ENCODE measurements at places on chromosomes 5 and 9. TPM values are rescaled to one million over a fixed set of nuclear protein-coding genes. Genes with fewer than 3 reads are reported as not detected.

The NMUR2 gene
- not detected for total RNA-seq

The BARX1 gene
- total RNA-seq = not detected

The PIP5KL1 gene
- 0.94 TPM for total RNA-seq

The CCDC180 gene
- total RNA-seq = 0.45 TPM

The IFNB1 gene
- total RNA-seq = not detected

The PCDHA3 gene
- 0.15 TPM for total RNA-seq

The TRIM7 gene
- 2.9 TPM for total RNA-seq

The SMIM33 gene
- not detected for total RNA-seq

The TMEM215 gene
- total RNA-seq = not detected

The ANKRD55 gene
- not detected for total RNA-seq

The ARID3C gene
- total RNA-seq = 0.08 TPM

The FAM153A gene
- total RNA-seq = not detected

The DNAJA1 gene
- 170 TPM for total RNA-seq

The MYMK gene
- total RNA-seq = not detected

The SLC34A3 gene
- not detected for total RNA-seq

The GRK6 gene
- total RNA-seq = 18.8 TPM

The TMEM174 gene
- total RNA-seq = not detected

The PCA3 gene
- total RNA-seq = not detected

The SPATA31A3 gene
- not detected for total RNA-seq

Measured in smooth muscle cell of the coronary artery (primary cell).